ENCODE measurements at places on chromosomes 2 and 18. TPM values are rescaled to one million over a fixed set of nuclear protein-coding genes. Genes with fewer than 3 reads are reported as not detected.

The FAM110C gene
- polyA plus RNA-seq = 0.13 TPM

The CCDC141 gene
- 12.0 TPM for polyA plus RNA-seq

The KLF7 gene
- 15.2 TPM for polyA plus RNA-seq

The NEU4 gene
- not detected for polyA plus RNA-seq

All from naive thymus-derived CD8-positive, alpha-beta T cell (primary cell).